ENCODE measurements at places on chromosomes 11 and 22.

DNA sequence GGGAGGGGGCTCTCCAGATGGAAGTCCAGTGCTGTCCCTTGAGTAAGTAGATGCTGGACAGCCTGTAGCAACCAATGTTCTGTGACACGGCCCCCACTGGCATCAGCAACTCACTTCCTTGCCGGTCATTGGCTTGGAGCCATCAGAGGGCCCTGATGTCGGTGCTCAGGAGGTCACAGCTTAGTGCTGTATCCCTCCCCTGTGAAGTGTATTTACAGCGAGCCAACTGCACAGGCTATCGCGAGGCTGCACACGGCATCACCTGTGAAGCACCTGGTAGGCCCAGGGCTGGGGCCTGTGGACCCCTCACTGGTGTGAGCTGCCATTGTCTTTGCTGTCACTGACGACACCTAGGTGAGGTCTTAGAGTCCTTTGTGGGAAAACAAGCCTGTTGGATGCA lies 13.4 kb upstream of the ACR start:
- DNase-seq, result no peak

DNA sequence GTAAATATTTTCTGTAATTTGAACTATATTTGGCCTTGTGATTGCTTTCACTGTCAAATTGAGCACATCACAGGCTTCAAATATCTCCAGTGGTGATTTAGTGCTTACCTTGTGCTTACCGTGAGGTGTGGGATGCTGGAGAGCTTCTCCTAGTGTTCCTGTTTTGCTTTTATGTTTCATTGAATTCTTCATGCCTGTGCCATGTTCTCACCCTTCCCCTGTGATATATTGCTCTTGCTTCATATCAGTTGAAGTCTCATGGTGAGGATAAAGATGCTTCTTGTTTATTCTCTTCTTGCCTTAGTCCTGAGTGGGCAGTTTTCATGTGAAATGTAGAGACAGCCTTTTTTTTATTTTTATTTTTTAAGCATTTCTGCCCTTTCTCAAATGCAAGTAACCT lies 198.0 kb upstream of the PDGFD start:
- DNase-seq, result no peak

DNA sequence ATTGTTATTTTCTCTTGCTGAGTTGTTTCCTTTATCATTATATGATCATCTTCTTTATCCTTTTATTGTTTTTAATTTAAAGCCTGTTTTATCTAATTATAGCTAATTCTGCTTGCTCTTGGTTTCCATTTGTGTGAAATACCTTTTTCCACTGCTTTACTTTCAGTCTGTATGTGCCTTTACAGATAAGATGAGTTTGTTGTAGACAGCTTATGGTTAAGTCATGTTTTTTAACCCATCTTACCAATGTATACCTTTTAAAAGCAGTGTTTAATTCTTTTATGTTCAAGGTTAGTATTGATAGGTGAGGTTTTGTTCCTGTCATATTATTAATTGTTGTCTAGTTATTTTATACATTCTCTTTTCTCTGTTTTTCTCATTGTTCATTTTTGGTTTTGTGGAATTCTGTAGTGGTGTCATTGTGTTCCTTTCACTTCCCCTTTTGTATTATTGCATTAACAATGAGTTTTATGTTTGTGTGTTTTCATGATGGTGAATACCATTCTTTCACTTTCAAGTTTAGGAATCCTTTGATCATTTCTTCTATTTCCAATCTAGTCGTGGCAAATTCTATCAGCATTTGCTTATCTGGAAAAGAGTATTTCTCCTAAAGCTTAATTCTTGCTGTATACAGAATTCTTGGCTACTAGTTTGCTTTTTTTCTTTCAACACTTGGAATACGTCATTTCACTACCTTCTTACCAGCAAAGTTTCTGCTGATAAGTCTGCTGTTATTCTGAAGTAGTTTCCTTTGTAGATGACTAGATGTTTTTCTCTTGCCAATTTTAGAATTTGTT lies 21.8 kb downstream of the OR5AN1 start:
- DNase-seq, result no peak

- DNase-seq, result no peak
Observed at GRCh38 chr11:18761741-18762140, 29.9 kb downstream of the PTPN5 start.

DNA sequence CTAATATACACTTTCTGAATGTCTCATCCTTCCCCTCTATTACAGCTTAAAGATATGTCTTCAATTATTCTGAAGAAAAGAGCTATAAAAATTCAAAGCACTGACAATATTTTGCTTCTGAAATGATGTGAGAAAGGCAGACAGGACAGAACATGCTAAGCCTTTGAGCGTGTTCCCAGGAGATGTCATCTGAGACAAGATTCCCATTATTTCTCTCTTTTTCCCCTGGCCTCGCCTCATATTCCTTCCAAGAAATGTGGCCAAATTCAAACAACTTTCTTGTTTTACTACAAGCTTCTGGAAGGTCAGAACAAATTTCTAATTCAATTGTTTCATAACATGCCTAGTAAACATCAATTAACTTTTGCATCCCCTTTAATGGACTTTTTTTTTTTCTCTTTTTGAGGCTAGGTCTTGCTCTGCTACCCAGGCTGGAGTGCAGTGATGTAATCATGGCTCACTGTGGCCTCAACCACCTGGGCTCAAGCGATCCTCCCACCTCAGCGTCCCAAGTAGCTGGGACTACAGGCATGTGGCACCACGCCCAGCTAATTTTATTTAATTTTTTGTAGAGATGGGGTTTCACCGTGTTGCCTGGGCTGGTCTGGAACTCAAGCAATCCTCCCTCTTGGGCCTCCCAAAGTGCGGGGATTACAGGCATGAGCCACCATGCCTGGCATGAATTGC lies 37.1 kb upstream of the NFRKB start:
- no peak for DNase-seq

DNA sequence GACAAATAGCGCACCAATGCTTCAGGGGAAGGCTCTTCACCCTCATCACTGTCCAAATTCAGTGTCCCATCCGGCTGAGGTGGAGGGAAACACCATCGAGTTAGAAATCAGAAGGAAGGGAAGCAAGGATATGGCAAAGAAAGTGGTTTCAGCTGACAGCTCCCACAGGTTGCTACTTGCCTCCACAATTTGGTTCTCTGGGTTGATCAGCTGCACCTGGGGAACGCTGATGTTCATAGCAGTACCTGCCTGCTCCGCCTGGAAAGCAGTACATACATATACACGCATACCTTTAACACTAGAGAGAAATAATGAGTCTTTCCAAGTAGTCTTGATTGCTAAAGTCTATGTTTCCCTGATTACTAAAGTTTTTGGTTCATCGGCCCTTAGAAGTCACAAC lies 37.8 kb upstream of the APOA1 start:
- DNase-seq, result no peak

GRCh38 chr11:59755701-59756557 lies 753 bp downstream of the STX3 start:
- peak; percentile 90 for DNase-seq

GRCh38 chr11:12216041-12216451 lies 105.7 kb downstream of the MICAL2 start:
- no peak for DNase-seq

DNA sequence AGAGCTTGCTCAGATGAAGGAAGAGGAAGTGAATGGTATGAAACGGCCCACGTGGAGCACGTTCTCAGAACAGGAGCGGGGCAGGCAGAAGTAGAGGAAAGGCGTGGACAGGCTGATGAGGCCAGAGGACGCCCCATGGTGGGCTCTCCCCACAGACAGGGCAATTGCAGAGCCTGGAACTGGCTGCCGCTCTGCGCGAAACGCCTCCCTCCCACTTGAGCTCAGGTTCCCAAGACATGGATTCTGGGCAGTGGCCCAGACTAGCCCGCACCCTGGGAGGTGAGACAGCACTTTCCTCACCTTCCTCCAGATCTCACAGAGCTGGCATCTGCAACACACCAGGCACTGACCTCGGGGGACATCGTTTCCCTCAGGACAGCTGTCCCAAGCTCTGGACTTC lies 117.6 kb downstream of the PHF21B start:
- DNase-seq, result no peak

All from AG20443 (cell line).